Esophagus squamous epithelium (tissue), 5 donors: ENCODE measurements at places on chromosomes 6 and 20.

DNA sequence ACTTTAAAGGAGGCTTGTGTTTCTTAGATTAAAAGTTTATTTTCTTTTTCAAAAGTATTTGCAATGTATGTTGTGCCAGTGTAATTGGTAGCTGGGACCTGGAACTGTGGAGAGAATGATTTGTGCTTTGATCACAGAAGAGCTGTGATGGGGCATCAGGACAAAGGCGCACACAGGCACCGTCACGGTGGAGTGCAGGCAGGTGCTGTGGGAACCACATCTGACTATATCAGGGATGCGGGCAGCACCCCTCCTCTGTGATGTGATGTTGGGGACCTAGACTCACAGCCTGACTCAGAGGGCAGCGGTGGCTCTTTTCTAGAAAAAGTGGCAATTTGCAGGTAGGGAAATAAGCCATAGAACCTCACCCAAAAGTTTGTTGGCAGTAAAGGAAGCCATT, 34.5 kb downstream of the SYTL3 start:
- no peak for DNase-seq

DNA sequence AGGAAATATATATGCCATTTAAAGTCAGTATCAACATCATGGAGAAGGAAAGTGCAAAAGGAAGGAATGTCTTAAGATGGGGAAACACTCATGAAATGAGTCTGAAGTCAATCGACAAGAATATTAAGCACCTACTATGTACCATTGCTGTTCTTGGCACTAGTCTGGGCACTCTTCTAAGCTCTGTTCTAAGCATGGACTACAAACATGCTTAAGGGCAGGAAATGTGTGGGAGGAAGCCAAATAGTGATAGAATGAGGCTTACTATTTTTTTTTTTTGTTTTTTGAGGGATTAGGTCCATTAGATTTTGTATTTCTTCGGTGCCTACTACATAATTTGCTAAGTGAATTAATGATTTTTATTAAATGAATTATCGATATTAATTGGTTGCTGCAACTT, 83.8 kb upstream of the SUPT3H start:
- DNase-seq, result no peak

DNA sequence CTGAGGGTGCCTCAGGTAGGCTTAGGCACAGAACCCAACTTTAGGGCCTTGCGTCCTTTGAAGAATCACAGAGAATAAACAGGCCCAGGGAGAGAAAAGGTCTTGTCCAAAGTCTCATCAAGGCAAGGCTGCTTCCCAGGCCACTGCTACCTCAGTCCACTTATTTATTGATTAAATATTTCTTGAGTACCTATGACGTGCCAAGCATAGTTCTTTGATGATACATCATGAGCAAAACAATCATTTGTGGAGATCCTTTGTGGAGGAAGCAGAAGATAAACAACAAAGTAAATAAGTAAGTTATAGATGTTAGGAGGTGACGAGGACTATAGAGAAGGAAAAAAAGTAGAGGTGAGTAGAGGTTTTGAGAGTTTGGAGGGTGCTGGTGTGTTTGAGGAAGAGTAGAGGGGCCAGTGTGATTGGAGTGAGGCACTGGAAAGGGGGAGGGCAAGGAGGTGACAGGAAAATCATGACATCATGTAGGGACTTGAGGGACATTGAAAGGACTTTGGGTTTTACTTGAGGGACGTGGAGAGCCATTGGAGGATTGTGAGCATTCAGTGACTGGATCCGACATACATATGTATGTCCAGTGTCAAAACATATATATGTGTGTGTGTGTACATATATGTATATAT, 14.1 kb upstream of the CHMP4B start:
- no peak for DNase-seq

GRCh38 chr20:47609001-47609400, 107.3 kb downstream of the NCOA3 start:
- DNase-seq, result no peak

DNA sequence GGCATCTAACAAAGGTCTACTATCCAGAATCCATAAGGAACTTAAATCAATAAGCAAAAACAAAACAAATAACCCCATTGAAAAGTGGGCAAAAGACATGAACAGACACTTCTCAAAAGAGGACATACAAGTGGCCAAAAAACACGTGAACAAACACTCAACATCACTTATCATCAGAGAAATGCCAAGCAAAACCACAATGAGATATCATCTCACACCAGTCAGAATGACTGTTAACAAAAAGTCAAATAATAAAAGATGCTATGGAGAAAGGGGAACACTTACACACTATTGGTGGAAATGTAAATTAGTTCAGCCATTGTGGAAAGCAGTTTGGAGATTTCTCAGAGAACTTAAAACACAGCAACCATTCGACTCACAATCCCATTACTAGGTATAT, 19.4 kb upstream of the VNN1 start:
- DNase-seq, result no peak

DNA sequence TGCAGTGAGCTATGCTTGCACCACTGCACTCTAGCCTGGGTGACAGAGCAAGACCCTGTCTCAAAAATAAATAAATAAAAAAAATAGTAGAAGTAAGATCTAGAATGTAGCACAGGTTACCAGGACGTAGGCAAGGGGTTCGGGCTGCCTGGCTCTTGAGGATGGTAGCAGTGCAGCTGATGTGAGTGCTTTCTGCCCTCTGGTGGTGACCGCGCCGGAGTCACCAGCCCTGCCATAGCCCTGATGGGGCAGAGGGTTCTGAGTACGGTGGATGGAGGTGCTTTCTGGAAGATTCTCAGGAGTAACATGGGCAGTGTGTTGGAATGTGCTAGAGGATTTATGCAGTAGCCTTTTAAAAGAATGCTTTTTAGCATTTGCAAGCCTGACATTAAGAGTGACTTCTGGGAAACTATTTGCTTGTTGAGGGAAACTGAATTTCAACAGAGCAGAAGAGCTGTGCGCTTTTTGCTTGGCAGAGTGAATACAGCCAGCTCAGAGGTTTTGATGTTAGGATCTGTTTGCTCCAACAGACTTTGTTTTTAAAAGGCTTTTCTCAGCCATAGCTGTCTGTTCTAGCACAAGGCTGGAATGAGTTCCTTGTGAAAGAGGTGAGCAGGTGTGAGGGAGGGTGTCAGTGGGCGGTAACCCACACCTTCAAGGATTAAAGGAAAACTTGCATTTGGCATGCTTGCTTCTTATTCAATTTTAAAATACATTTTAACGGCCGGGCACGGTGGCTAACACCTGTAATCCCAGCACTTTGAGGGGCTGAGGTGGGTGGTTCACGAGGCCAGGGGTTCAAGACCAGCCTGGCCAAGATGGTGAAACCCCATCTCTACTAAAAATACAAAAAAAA, 65.9 kb downstream of the PTPN1 start:
- DNase-seq, result no peak

DNA sequence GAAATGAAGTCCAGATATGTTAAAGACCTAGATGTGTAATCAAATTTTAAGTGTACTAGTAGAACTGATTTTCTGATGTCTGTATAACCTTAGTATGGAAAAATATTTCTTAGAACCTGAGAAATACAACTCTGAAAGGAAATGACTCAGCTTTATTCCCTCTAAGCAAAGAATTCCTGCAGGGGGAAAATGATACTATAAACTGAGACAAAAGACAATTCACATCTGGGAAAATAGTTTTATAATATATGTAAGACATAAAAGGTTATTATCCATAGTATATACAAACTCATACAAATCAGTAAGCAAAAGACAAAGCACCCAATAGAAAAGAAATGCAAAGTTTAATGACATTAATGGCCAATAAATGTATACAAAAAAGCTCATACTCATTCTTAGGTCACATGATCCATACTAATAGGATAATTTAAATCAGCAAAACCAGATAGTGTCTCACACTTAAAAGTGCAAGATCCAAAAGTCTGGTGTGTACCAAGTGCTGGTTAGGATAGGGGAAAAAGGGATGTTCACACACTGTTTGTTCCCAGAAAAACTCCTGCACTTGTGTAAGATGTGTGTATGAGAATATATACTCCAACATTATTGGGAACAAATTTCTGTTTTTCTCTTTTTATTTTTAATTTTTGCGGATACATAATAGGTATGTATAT, 22.6 kb downstream of the RNF217 start:
- DNase-seq, result no peak

GRCh38 chr6:129644567-129645015, 65.4 kb downstream of the ARHGAP18 start:
- DNase-seq, result no peak

DNA sequence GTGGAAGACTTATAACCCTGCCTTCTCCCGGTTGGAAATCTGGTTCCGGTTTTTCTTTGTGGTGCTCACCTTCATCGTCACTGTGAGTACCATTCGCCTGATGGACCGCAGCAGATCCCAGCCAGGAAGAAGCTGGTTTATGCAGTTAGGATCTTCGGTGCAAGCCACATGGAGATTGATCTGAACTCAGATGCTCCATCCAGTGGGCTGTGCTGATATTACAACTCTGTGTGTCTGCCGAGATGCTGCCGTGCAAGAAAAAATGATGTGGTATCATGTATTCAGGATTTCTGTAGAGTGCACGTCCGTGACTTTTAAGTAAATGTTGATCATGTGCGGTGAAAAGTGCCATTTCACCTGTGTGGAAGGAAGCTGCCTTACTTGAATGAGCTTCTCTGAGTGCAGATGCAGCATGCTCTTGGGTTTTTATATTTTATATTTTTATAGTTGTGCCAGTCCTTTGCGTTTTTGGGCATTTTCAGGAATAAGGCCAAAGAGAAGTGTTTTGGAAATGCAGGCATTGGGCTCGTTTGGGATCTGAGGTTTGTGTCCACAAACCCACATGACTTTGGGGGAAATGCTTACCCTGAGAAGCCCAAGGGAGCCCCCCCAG, 39.2 kb downstream of the DYNLT1 start:
- no peak for DNase-seq

DNA sequence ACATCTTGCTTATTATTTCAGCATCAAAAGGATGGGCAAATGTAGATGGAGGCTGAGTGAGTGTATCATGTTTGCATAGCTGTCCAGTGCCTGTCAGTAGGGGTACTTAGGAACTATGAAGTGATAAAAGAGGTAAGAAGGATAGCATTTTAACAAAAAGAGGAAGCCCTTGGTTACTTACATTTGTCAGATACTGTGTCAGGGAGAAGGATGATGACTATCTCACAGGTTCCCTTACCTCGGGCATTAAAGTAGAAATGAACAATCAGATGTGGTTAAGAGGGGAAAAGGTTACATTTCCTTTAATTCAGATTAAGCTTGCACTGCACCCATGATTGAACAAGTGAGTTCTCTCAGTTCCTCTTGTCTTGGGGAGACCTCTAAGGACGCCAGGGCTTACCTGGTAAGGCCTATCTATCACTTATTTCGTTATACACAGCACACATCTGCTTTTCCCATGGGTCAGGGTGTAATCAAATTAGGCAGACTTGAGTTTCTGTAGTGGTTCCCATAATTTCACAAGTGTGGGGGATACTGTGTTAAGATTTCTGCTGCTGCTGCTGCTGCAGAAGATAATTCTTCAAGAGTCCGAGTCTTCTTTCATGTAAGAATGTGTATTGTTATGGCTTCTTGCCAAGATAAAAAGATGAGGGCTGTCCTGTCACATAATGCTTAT, 4.5 kb downstream of the FOXO3 start:
- no peak for DNase-seq

- no peak for DNase-seq
Measured at GRCh38 chr6:105664931-105665330, 262.0 kb upstream of the PREP start.

DNA sequence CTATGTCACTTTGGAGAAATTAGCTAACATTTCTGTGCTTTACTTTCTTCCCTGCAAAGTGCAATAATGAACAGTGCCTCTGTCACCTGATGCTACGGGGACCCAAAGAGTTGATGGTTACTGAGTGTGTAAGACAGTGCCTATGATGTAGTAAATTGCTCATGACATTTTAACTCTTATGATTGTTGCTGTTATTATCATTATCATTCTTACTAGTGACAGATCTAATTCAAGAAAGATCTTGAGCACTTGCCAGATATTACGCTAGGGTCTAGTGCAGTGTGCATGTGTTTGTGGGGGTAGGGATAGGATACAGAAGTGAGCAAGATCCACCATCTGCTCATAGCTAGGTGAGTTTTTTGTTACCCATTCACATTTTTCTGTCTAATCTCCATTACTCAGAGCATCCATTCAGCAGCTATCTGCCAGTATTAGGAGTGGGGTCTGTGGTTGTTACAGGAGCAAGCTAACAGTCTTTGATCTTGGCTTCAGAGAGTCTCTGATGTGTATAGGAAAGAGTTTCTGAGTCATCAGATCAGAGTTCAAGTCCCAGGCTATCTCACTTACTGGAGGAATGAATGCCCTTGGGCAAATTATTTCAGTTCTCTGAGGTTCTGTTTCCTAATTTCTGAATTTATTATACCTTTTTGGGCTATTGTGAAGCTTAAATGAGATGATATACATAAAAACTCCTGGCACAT, 33.1 kb upstream of the DAAM2 start:
- no peak for DNase-seq

DNA sequence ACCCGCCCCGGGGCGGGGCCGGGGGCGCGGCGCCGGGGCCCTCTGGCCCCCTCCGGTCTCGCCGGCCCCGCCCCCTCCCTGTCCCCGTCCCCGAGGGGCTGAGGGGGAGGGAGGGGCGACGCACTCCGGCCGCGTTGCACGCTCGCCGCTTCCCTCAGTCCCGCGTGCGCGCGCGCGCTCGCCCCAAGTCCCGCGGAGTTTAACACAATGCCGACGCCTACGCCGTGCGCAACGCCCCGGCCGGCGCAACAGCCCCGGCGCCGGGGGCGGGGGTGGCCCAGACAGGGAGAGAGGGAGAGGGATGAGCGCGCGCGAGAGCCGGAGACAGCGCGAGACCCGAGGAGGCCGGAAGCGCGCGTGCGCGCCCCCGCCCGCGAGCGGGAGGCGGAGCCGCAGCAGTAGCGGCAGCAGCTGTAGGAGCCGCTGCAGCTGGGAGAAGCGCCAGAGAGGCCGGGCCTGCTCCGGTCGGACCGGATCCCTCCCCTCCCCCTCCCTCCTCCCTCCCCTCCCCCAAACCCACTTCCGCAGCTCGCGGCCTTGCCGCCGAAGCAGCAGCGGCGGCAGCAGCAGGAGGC, 996 bp downstream of the ZBTB2 start:
- peak; percentile 88 for DNase-seq

DNA sequence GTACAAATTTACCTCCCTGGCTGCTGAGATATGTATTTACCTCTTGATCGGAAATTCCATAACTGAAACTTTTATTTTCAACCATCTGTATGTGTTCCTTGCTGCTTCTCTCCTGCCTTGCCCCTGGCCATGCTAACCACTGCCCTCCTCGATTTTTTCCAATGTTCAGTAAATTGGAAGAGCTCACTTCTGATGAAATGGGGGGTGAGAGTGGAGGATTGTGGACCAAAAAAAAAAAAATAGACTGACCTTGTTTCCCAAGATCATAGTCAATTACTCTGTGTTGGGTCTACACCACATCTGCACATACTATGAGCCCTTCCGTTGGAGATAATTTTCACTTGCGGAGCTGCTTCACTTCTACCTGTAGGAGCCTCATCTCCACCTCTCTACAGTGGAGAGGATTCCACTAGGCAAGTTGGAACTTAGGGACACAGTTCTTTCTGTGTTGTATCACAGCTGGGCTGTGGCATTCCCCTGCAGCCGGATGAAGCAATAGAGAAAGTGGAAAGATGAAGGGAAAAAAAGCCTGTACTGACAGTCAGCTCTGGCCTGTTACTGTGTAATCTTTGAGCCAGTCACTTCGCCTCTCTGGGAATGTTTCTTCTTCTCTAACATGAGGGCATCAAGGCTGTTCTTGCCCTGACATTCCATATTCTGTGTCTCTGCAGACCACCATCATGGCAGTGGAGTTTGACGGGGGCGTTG, 1.6 kb downstream of the PSMB9 start:
- DNase-seq, result no peak
